ENCODE measurements at places on chromosomes 13 and 19. TPM values are rescaled to one million over a fixed set of nuclear protein-coding genes. Genes with fewer than 3 reads are reported as not detected.
A peak's percentile ranks its signal among the peaks of the same experiment; 100 is the strongest.

CDX2 gene
- total RNA-seq, result not detected

NLRP5 gene
- total RNA-seq, result not detected

DLEU7 gene
- not detected for total RNA-seq

DNA sequence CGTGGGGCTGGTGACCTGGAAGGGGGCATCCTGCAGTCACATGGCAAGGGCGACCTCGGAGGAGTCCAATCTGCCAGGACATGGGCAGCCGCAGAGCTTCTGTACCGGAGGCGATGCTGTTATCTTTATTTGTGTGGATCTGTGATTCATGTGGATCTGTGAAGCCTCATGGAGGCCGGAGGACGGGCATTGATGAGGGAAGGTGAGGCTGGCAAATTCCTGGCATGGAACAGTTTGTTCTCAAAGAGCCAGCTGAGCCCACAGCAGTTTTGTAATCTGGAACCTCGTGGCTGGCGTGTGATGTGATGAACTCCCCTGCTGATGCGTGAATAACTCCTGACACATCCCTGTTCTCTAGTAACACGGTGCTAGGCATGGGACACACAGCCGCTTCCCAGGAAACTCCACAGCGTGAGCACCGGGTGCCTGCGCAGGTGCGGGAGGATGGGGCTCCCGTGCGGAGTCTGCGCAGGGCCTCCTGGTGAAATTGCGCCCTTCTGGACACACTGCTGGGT, 40.4 kb downstream of the ATP11A start:
- peak; percentile 76 for DNase-seq

DNA sequence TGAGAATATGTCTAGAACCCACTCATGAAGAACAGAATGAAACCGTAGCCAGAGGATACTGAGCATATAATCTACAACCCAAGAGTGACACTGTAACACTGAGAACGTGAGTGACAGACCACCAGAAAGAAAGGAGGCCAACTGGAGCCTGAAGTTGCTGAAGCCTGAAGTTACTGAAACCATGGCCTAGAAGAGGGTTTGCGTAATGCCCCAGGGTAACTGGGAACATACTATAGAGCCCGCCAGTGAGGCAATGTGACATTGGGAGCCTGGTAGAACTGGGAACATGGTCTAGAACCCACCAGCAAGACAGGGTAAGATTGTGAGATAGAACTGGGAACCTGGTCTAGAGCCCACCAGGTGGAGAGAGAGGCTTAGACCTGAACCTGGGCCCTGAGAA, 15.5 kb upstream of the TNFSF14 start:
- no peak for DNase-seq

Measured in fibroblast of villous mesenchyme (primary cell).